Activated CD8-positive, alpha-beta T cell treated with anti-CD3 and anti-CD28 coated beads for 36 hours (primary cell): ENCODE measurements at places on chromosomes 12 and 14.

- H3K4me1 ChIP-seq: no peaks in the 10 kb centered on the region
- H3K4me3 ChIP-seq: no peak overlapping the region
- H3K27ac ChIP-seq: no peak overlapping the region
These were observed 120.0 kb upstream of the SLC38A2 start for GRCh38 chr12:46492471-46493085.

DNA sequence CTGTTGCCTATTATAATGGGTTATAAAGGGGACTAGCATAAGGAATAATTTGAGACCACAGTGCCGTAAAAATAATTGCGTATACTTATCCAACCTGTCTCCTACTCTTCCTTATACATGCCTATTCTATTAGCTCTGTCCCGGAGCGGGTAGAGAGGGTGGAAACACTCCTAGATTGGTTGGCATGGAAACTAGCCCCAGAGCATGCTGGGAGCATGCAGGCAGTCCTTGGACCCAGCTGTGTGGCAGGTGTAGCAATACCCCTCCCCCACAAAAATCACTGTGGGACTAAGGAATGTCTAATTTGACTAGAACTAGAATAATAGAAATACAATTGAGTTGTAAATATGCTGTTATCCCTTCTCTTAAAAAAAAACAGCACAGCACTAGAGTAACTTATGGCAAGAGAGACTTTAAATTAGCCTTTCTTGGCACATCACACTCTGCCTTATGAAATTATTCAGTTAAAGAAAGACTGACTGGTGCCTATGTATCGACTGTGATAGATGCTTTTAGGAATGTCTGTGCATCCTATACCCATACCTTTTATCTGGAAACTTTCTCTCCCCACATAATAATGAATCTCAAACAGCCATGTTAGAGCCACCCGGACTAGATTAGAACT is 244.0 kb upstream of the DAAM1 start:
- H3K27me3 ChIP-seq: no peaks in the 10 kb centered on the region
- no peak overlapping the region for H3K4me3 ChIP-seq
- H3K36me3 ChIP-seq: no peaks in the 10 kb centered on the region
- no peaks in the 10 kb centered on the region for H3K4me1 ChIP-seq

DNA sequence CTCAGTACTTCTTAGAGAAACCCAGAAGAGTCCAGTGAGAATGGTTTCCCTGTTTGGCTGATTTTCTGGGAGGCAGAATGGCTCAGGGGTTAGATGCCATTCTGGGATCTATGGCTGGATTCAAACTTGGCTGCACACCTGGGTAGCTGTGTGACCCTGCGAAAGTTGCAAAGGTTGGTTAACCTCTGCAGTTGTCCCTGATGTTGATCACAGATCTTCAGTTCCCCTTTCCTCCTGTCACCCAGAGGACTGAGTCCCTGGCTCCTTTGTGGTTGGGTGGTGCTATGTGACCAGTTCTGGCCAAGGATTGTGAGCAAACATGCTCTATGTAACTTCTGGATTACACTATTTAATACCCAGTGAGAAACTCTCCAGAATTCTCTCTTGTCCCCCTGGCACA is 418.0 kb downstream of the RGS6 start:
- H3K27me3 ChIP-seq: peaks cover 16% of the 10 kb centered on the region
- no peak overlapping the region for H3K27ac ChIP-seq
- no peaks in the 10 kb centered on the region for H3K36me3 ChIP-seq
- DNase-seq: no peak

DNA sequence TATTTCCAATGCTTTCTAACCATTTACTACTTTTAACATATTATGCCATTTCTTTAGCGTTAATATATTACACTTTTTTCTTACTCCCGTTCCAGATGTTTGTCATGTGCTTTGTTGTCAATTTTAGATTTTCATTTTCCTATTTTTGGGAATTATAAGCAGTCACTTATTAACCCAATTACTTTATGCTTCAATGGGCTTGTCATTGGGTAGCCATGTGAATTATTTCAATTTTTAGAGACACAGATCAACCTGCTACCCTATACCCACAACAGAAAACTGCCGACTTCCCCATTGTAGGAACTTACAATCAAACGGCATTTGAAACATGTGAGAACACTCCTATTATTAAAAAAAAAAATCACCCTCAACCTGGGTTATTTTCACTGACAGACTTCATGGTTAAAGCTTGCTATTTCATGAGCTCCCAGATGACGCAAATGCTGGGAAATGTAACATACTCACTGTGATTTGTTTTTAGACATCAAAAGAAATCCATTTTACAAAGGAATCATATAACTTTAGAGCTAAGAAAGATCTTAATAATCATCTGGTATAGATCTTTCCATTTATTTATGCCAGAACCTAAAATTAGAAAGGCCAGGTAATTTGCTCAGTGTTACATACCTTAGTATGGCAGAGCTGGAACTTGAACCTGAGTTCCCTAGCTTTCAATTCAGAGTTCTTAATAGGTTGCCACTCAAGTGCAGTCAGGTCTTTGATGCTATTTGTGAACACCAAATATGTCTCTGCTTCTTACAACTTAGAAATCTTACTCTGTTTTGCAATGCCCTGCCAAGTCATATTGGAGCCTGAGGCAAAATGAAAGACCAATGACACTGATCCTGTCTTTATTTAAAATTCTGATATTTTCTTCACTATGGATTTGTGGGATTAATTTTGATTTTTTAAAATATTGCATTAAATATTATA is 340.4 kb downstream of the RAD51B start:
- DNase-seq: no peak
- H3K27me3 ChIP-seq: no peaks in the 10 kb centered on the region
- no peak overlapping the region for H3K27ac ChIP-seq
- no peaks in the 10 kb centered on the region for H3K4me1 ChIP-seq
- H3K4me3 ChIP-seq: no peak overlapping the region
- no peaks in the 10 kb centered on the region for H3K36me3 ChIP-seq

GRCh38 chr12:32025906-32026305 is 66.7 kb downstream of the RESF1 start:
- peak overlapping the region; percentile 22 for H3K4me3 ChIP-seq
- H3K27me3 ChIP-seq: no peaks in the 10 kb centered on the region
- peaks cover 9% of the 10 kb centered on the region for H3K36me3 ChIP-seq
- DNase-seq: peak; percentile 85

GRCh38 chr14:41608681-41609390 is 2.2 kb downstream of the LRFN5 start:
- no peak for DNase-seq
- no peaks in the 10 kb centered on the region for H3K36me3 ChIP-seq
- peaks cover 22% of the 10 kb centered on the region for H3K4me1 ChIP-seq

- peak; percentile 55 for DNase-seq
- H3K4me1 ChIP-seq: peaks cover 59% of the 10 kb centered on the region
- H3K27me3 ChIP-seq: no peaks in the 10 kb centered on the region
- H3K36me3 ChIP-seq: peaks cover 20% of the 10 kb centered on the region
These were observed at the start of gene ATN1 for GRCh38 chr12:6927379-6928021. Gene ATN1, plus strand, starts transcription at chr12:6927959. Its CDS starts 6,043 bp downstream, at chr12:6934002.

- H3K36me3 ChIP-seq: no peaks in the 10 kb centered on the region
- H3K27me3 ChIP-seq: peaks cover 38% of the 10 kb centered on the region
- no peaks in the 10 kb centered on the region for H3K4me1 ChIP-seq
- no peak for DNase-seq
- H3K4me3 ChIP-seq: no peak overlapping the region
These were observed 7.0 kb upstream of the NUAK1 start for GRCh38 chr12:106145539-106146447.

GRCh38 chr12:72102150-72102549 is 163.5 kb downstream of the TPH2 start:
- no peaks in the 10 kb centered on the region for H3K27me3 ChIP-seq
- H3K36me3 ChIP-seq: no peaks in the 10 kb centered on the region
- DNase-seq: no peak
- H3K4me3 ChIP-seq: no peak overlapping the region

DNA sequence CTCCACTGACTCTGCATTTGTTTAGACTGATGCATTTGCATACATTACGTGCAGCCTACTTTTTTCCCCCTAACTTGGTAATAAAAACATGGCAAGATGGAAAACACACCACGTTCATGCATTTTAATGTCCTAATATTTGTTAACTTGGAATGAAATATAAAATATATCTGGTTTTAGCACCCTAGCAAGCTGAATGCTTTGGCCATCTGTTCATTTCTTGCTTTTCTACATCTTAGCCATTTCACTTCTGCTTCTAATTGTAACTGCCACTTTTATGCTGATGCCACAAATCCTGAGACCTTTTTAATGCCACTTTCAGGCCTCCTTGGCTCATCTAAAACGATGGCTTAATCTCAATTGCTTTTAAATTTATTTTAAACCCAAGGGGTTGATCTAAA is 177.7 kb upstream of the RASSF8 start:
- no peak for DNase-seq
- H3K4me3 ChIP-seq: no peak overlapping the region
- no peaks in the 10 kb centered on the region for H3K36me3 ChIP-seq
- H3K27ac ChIP-seq: no peak overlapping the region
- H3K4me1 ChIP-seq: no peaks in the 10 kb centered on the region

GRCh38 chr14:102964152-102964730 is 41.8 kb downstream of the AMN start:
- DNase-seq: no peak
- H3K4me3 ChIP-seq: no peak overlapping the region
- H3K36me3 ChIP-seq: no peaks in the 10 kb centered on the region
- no peak overlapping the region for H3K27ac ChIP-seq
- H3K27me3 ChIP-seq: no peaks in the 10 kb centered on the region

DNA sequence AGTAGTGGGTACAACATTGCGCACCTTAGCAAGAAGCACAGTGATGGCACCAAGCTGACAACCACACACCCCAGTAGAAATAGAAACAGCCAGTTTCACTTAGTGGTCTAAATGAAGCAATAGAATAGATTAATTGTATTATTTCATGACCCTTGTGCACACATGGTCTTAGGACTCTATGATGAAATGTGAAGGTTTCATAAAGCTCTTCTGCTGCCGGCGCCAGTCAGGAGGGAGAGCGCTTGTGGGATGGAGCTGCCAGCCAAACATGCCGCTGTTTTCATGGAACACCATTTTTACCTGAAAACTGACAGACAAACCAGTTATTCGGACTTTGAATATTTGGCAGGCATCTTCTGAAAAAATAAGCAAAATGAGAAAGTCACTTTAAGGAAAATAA is 100.0 kb downstream of the PPP2R5C start:
- peaks cover 55% of the 10 kb centered on the region for H3K4me1 ChIP-seq
- peak overlapping the region; percentile 13 for H3K27ac ChIP-seq
- no peak overlapping the region for H3K4me3 ChIP-seq

- DNase-seq: no peak
- H3K4me1 ChIP-seq: peaks cover 16% of the 10 kb centered on the region
- H3K4me3 ChIP-seq: no peak overlapping the region
- H3K27me3 ChIP-seq: no peaks in the 10 kb centered on the region
- H3K36me3 ChIP-seq: no peaks in the 10 kb centered on the region
These were observed 83.3 kb upstream of the HIF1A start for GRCh38 chr14:61611880-61612630.

- peak overlapping the region; percentile 74 for H3K4me3 ChIP-seq
- H3K36me3 ChIP-seq: peaks cover 10% of the 10 kb centered on the region
- peaks cover 83% of the 10 kb centered on the region for H3K4me1 ChIP-seq
- DNase-seq: peak; percentile 81
- no peaks in the 10 kb centered on the region for H3K27me3 ChIP-seq
- H3K27ac ChIP-seq: peak overlapping the region; percentile 94
These were observed 1061.8 kb downstream of the BCL11B start for GRCh38 chr14:98210045-98210672.

- H3K27ac ChIP-seq: no peak overlapping the region
- no peak overlapping the region for H3K4me3 ChIP-seq
- DNase-seq: no peak
- H3K4me1 ChIP-seq: no peaks in the 10 kb centered on the region
- no peaks in the 10 kb centered on the region for H3K36me3 ChIP-seq
- no peaks in the 10 kb centered on the region for H3K27me3 ChIP-seq
These were observed 93.7 kb upstream of the EEA1 start for GRCh38 chr12:93022603-93023340.

DNA sequence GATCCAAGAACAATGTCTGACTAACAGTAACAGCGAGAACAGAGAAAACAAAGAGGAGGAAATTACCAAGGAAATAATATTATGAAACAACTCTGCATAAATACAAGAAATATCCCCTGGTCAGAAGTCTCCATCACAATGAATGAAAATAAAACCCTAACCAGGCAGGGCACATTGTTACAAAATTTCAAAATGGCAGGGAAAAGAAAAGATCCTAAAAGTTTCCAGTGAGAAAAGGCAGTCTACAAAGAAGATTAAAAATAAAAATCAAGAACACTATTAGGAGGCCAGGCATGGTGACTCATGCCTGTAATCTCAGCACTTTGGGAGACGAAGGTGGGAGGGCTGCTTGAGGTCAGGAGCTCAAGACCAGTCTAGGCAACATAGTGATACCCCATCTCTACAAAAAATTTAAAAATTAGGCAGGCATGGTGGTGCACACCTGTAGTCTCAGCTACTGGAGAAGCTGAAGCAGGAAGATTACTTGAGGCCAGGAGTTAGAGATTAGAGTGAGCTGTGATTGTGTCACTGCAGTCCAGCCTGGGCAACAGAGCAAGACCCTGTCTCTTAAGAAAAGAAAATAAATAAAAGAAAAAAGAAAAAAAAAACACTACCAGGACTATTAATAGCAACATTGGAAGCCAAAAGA is 47.8 kb downstream of the FERMT2 start:
- H3K4me1 ChIP-seq: no peaks in the 10 kb centered on the region

DNA sequence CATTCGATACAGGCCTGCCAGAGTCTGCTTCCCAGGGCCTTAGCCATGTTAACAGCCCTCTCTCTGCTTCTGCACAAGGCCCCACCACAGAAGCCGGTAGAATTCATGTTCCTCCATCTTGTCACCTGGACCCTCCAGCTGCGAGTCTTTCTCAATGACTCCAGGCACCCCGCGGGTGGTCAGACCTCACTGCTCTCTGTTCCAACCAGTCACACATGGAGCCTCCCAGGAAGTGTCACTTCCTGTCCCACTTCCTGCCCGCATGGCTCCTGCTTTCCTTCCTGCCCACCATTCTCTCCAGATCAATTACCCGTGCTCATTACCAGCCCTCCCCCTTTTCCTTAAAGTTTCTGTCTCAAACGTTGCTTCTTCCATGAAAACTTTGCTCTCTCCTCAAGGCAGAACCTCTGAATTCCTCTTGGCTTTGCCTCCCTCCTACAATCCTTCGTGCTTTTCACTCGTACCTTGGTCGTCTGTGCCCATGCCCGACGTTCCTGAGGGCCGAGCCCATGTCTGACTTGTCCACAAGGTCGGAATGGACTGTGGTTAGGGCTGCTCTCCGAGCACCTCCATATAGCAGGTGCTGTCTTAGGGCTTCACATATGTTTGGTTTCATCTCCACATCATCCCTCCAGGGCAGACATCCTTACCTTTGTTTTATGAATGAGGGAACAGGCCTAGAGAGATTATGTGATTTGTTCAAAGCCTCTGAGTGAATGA is 172.1 kb downstream of the TSPAN9 start:
- no peak for DNase-seq
- H3K36me3 ChIP-seq: no peaks in the 10 kb centered on the region
- H3K27ac ChIP-seq: no peak overlapping the region
- H3K4me1 ChIP-seq: peaks cover 5% of the 10 kb centered on the region
- peaks cover 4% of the 10 kb centered on the region for H3K27me3 ChIP-seq

- DNase-seq: no peak
- H3K4me1 ChIP-seq: no peaks in the 10 kb centered on the region
- no peak overlapping the region for H3K4me3 ChIP-seq
- no peak overlapping the region for H3K27ac ChIP-seq
- no peaks in the 10 kb centered on the region for H3K36me3 ChIP-seq
These were observed 124.3 kb downstream of the DICER1 start for GRCh38 chr14:95033031-95033430.

- peaks cover 41% of the 10 kb centered on the region for H3K4me1 ChIP-seq
- no peaks in the 10 kb centered on the region for H3K36me3 ChIP-seq
- no peak for DNase-seq
- peaks cover 3% of the 10 kb centered on the region for H3K27me3 ChIP-seq
- H3K27ac ChIP-seq: peak overlapping the region; percentile 19
These were observed 41.2 kb upstream of the MED13L start for GRCh38 chr12:116318576-116319232.

GRCh38 chr12:29024117-29024516 is 125.0 kb upstream of the FAR2 start:
- no peak overlapping the region for H3K4me3 ChIP-seq
- H3K4me1 ChIP-seq: peaks cover 9% of the 10 kb centered on the region
- H3K36me3 ChIP-seq: no peaks in the 10 kb centered on the region
- no peak overlapping the region for H3K27ac ChIP-seq
